Ascending aorta (tissue), 2 donors: ENCODE measurements at places on chromosomes 3 and 15. TPM values are rescaled to one million over a fixed set of nuclear protein-coding genes. Genes with fewer than 3 reads are reported as not detected.

DNA sequence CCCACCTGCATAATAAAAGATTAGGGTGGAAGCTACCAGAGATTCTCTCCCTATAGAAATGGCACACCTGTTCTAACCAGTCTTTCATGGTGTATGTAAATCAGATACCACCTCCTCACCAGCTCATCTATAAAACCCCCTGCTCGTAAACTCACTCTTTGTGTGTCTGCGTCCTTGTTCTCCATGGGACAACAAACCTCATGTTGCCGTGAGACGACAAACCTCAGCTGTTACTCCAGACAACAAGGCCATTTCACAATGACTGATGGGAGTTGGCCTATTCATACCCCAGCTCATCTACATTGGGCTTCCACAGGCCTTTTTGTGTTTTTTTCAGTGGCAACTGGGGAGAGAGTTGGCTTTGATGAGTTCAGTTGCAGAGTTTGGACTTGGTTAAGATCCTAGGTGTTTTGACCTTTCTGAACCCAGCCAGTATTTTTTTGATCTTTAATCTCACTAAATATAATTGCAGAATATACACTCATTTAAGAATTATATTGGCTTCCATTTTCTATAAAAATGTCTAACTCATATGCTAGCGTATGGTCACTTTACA lies 96.6 kb upstream of the LRIG1 start:
- no peaks in the 10 kb centered on the region for H3K36me3 ChIP-seq
- no peak overlapping the region for H3K4me3 ChIP-seq
- no peaks in the 10 kb centered on the region for H3K27me3 ChIP-seq
- no peaks in the 10 kb centered on the region for H3K4me1 ChIP-seq

DNA sequence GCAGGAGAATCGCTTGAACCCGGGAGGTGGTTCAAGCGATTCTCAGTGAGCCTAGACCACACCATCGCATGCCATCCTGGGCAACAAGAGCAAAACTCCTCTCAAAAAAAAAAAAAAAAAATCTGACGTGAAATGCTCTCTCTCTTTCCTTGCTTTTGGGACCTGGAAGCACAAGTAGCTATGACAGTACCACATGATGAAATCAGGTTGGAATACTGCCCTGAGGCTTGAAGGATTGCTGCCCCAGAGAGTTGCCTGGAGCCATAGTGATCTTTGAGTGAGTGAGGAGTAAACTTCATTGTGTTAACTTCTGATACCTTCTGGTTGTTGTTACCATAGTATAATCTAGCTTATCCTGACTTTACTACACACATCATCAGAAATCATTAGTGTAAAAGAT lies 23.3 kb downstream of the AKAP13 start:
- DNase-seq: no peak
- peaks cover 68% of the 10 kb centered on the region for H3K4me1 ChIP-seq
- no peaks in the 10 kb centered on the region for H3K27me3 ChIP-seq
- H3K27ac ChIP-seq: peak overlapping the region; percentile 88
- no peak overlapping the region for H3K4me3 ChIP-seq

- H3K4me3 ChIP-seq: no peak overlapping the region
- DNase-seq: no peak
- H3K36me3 ChIP-seq: no peaks in the 10 kb centered on the region
- no peak overlapping the region for H3K27ac ChIP-seq
These were observed 220.7 kb upstream of the DNAJC19 start for GRCh38 chr3:181210275-181210674.

GRCh38 chr3:139561959-139562676 lies 22.6 kb upstream of the RBP1 start:
- H3K4me1 ChIP-seq: no peaks in the 10 kb centered on the region
- no peak overlapping the region for H3K27ac ChIP-seq
- DNase-seq: no peak
- H3K36me3 ChIP-seq: peaks cover 3% of the 10 kb centered on the region
- no peaks in the 10 kb centered on the region for H3K27me3 ChIP-seq
- no peak overlapping the region for H3K4me3 ChIP-seq

- no peak for DNase-seq
- no peak overlapping the region for H3K4me3 ChIP-seq
- H3K4me1 ChIP-seq: no peaks in the 10 kb centered on the region
- H3K27ac ChIP-seq: no peak overlapping the region
These were observed 39.9 kb upstream of the SKOR1 start for GRCh38 chr15:67785431-67785830.

DNA sequence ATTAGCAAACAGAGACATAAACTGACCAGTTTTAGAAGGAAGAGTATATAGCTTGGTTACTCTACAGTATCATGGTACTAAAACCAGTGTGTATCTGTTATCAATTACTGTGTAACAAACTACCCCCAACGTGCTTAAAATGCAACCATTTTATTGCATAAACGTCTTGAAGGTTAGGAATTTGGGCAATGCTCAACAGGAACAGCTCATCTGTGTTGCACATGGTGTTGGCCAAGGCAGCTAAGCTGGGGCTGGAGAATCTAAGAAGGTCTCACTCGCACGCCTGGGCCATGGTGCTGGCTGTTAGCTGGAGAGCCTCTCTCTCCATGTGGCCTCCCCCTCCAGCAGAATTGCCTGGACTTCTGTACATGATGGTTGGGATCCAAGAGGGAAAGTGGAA lies 81.2 kb upstream of the THBS1 start:
- no peaks in the 10 kb centered on the region for H3K36me3 ChIP-seq
- DNase-seq: no peak
- H3K27me3 ChIP-seq: no peaks in the 10 kb centered on the region
- H3K4me1 ChIP-seq: no peaks in the 10 kb centered on the region
- no peak overlapping the region for H3K27ac ChIP-seq

DNA sequence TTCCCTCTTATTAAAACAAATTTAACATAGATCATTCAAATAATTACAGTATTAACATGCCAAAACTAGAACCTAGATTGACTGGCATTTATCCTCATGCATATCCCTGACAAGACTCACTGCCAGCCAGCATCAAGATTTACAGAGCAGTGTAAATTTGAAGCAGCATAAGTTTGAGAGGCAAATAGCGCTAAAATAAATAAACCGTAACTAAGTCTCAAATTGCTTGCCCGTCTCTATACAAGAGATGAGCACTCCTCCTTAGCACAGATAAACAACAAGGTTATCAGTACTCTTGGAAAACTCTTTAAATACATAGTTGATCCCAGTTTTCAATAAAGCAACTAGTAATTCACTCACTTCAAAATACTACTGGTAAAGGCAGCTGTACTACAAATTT lies 29.6 kb downstream of the MSL2 start:
- no peaks in the 10 kb centered on the region for H3K27me3 ChIP-seq
- H3K36me3 ChIP-seq: no peaks in the 10 kb centered on the region
- DNase-seq: no peak
- H3K4me3 ChIP-seq: no peak overlapping the region
- no peaks in the 10 kb centered on the region for H3K4me1 ChIP-seq
- no peak overlapping the region for H3K27ac ChIP-seq

DNA sequence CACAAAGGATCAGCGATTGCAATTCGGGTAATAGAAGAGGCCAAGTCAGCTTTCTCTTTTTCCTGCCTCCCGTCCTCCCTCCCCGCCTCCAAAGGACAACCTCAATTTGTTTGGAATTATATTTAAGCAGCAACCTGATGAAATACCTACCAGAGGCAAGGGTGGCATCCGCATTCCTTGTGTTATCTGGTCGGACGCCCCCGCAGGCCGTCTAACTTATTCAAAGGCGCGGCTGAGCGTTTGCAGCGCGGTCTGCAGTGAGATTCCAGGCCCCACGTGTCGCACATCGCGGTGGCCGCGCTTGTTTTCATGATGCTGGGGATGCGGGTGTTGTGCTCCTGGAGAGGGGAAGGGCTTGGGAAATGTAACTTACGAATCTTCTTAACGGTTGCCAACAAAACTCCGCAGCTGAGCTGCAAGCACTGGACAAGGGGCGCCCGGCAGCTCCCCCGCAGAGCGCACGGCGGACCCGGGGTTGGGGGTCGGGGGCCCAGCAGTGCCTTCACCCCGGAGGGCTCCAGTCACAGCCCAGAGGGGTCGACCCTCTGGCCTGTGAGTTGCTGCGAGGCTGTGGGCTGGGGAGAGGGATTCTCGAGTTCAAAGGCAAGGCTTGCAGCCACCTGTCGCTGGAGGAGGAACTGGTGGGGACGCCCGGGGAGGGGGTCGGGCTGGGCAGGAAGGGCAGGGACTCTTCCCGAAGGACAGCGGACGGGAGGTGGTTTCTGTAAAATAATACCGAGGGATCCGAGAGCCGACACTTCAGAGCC lies 20.5 kb upstream of the RGMA start:
- H3K27ac ChIP-seq: no peak overlapping the region
- no peak overlapping the region for H3K4me3 ChIP-seq
- H3K27me3 ChIP-seq: no peaks in the 10 kb centered on the region
- no peaks in the 10 kb centered on the region for H3K36me3 ChIP-seq
- no peaks in the 10 kb centered on the region for H3K4me1 ChIP-seq
- DNase-seq: no peak

GRCh38 chr3:157073810-157074209 lies 86.1 kb downstream of the CCNL1 start:
- no peak for DNase-seq
- H3K4me3 ChIP-seq: no peak overlapping the region
- no peaks in the 10 kb centered on the region for H3K27me3 ChIP-seq

The SCN5A gene
- total RNA-seq: 2.7 TPM

The EFL1 gene
- total RNA-seq: 17.3 TPM

The GOLGA6L1 gene
- total RNA-seq: not detected

The GOLGA8S gene
- not detected for total RNA-seq

The CD96 gene
- 0.32 TPM for total RNA-seq

The ISLR2 gene
- total RNA-seq: 0.64 TPM

The LIPH gene
- total RNA-seq: 6.9 TPM

The NRROS gene
- total RNA-seq: 22.6 TPM

The MTFMT gene
- 54.7 TPM for total RNA-seq
